Frontal cortex (tissue), 4 donors: ENCODE measurements at places on chromosomes 5 and 9. TPM values are rescaled to one million over a fixed set of nuclear protein-coding genes. Genes with fewer than 3 reads are reported as not detected.

Gene CTXN3
- 13.9 TPM for total RNA-seq

DNA sequence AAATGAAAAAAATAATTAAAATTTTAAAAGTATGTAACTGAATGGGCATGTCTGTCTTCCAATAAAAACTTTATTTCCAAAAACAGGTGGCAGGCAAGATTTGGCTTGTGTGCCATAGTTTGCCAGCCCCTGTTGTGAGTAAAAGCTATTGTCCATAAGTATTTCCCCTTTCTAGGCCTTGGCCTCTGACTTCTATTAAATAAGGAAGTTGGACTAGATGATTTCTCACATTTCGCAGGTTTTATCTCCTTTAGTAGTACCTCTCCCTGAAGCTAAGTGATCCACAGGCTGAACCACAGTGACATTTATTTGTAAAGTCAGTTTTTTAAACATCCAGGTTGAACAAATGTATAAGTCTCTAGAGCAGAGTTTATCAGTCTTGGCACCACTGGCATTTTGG is 41.3 kb downstream of the RECK start:
- no peak for DNase-seq

Gene FAM221B
- not detected for total RNA-seq

GRCh38 chr5:79771387-79771786 is 81.8 kb downstream of the CMYA5 start:
- DNase-seq, result no peak

Gene RLN1
- total RNA-seq, result not detected

DNA sequence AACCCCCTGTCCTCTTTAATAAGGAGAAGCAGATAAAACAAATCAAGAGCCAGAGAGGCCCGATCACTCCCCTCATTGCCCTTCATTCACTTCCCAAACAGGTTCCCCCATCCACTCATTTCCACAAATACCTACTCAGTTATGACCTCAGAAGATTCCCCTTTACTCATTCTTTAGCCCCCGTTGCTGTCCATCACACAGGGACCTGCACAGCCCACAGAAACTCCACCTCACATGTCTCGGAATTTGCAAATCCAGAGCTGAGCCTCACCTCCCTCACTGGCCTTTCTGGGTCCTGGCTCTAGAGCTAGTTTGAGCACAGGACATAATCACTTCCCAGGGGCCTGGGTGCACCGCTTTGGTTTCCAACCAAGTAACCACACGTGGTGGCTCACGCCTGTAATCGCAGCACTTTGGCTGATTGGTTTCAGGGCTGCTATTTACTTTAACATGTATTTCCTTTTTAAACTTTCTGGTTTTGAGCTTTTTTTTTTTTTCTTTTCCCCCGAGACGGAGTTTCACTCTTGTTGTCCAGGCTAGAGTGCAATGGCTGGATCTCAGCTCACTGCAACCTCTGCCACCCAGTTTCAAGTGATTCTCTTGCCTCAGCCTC is 17.8 kb downstream of the ATP6V0E1 start:
- no peak for DNase-seq

GRCh38 chr9:16289639-16290038 is 580.8 kb downstream of the BNC2 start:
- no peak for DNase-seq

Gene PIP5KL1
- total RNA-seq, result 6.1 TPM

DNA sequence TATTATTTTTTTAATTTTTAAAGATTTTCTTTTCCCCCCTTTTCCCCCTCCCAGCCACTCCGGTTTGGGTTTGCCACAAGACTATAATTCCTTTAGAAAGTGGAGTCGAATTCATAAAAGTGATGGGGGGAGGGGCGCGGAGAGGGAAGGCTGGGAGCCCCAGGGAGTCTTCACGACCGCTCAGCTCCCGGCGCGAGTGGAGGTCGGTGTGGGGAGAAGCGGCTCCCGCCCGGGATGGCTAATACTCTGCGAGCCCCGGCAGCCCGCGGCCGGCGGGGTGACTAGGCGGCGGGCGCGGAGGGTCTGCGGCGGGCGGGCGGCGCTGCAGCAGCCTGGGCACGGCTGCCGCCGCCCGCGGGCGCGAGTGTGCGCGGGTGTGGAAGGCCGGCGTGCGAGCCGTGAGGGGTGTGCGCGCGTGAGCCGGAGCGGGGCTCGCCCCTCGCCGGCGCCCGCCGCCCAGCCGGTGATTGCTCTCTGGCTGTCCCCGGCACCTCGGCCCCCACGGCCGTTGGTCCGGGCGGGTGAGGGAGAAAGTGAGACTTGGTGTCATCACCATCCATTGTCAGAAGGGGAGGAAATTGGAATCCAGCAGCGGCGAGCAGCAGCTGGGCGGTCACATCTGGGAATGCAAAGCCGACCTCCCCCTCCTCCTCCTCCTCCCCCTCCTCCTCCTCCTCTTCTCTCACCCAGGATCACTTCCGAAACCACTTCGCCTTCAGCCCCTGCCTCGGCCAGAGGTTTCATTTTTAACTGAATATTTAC is at the start of gene PARP8:
Gene PARP8 (plus strand): TSS at position 377 of the 762 bp plus-strand sequence. CDS start 459 bp downstream, outside the sequence.
- DNase-seq, result peak; percentile 54
